ENCODE measurements at places on chromosomes 2 and 18.

- no peak for DNase-seq
These were observed 84.8 kb upstream of the TCF4 start for GRCh38 chr18:55672574-55673361.

DNA sequence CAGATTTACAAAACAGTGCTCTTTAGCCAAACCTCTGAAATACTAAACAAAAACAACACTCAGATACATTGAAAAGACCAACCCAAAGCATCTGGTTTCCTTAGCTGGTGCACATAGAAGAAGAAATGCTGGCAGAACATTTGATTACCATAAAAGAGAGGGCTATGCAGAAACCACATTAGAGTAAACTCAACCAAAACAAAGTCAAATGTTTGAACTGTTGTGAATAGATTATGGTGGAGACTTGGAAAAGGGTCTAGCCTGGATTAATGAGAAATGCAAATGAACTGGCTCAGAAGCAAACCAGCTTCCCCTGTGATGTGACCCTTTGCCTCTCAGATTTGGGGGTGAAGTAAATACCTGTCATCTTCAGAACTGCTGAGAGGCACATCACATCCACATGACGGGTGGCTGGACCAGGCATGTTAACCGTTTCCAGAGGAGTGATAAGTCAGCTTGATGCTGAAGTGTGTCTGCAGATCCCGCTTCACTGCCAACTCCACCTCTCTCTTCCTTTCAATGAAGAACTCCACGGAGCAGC, 153.0 kb downstream of the NRP2 start:
- DNase-seq = no peak

- DNase-seq = no peak
These were observed 75.0 kb downstream of the TMEM247 start for GRCh38 chr2:46554397-46554796.

DNA sequence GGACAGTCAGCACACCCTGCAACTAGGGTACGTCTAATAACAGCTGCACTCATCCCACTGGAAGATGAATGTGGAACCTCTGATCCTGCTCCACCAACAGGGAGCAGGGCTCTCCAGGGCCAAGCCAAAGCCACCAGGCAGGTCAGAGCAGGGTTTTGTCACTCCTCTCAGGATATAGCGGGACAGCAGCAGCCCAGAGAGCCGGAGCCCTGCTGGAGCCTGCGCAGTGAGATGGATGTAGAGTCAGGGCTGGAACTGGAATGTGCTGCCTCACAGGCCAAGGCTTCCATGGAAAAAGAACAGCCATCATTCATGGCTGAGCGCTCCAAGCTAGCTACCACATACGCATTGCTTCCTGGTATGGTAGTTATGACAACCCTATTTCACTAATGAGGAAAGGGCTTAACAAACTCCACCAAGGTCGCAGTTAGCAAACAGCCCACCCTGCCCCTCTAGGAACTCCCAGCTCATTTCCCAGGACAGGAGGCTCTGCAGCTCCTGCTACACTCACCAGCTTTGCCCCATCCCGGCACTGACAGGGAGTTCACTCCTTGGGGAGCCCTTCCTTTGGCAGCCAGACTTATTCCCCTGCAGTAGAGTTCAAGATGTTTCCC, 85.2 kb downstream of the HS1BP3 start:
- no peak for DNase-seq

DNA sequence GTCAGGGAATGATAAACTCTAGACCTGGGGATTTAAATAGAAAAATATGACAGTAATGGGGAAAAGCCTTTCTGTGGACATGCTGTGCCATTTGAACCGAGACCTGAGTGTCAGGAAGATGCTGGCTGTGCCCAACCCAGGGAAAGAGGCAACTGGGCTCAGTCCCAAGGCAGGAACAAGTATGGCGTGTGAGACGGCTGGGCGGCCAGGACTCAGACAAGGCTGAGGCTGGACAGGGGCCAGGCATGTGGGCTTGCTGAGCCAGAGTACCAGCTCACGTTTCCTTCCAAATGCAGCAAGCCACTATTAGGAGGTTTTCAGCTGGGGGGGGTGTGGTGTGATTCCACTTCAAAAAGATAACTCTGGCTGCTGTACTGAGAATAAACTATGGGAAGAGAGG, 92.4 kb downstream of the INPP5D start:
- DNase-seq = no peak

GRCh38 chr2:105888625-105889024, 143.9 kb downstream of the NCK2 start:
- no peak for DNase-seq

DNA sequence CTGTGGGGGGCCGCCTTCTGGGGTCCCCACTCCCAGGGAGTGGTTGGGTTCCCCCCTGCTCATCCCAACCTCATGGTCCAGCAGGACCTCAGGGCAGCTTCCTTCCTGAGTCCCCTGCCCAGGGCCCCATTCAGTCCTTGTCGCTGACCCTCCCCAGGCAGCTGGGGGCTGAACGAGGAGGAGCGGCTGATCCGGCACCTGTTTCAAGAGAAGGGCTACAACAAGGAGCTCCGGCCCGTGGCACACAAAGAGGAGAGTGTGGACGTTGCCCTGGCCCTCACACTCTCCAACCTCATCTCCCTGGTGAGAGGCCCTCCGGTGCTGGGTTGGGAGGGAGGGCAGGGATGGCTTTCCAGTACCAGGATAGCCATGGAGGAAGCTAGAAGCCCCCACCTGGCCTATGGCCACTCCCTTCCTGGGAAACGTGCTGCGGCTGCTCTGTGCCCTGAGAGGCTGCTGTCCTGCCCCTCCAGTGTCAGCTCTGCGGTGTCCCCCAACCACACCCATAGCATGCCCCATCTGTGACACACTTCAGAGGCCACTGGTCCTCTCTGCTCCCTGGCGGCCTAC, 497 bp downstream of the CHRND start:
- DNase-seq = no peak

DNA sequence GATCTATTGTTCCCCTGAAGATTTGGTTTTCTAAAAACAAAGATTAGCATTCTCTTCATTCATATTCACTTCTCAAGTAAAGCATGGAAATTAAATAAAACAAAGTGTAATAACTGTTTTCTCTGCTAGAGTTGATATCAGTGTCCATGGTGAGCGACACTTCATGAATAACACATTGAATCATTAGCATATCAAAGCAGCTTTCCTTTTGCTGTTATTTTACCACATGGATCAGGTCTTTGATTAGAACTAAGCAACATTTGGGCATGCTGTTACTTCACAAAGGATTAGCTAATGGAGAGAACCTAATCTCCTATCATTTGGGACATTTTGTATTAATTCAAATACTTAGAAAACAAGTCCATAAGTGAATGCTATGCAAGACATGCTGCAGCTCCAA, 368.8 kb upstream of the CDH19 start:
- DNase-seq = no peak

DNA sequence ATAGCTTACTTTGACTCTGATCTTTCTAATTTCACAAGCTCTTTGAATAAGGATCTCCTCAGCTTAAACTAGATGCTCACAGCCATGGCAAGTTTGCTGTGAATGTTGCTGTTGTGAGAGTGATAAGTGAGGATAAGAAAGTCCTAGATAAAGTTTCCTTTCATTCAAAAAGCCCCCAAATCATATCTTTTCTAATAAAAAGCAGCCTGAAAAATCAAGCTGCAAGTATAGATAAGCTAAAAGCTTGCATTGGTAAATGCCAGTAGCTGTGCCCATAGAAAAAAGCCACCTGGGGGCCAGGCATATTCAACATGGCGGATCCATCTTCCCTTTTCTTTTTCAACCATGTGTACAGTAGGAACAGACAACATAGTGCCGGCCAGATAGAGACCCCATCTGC, 4.3 kb downstream of the NLRC4 start:
- no peak for DNase-seq

DNA sequence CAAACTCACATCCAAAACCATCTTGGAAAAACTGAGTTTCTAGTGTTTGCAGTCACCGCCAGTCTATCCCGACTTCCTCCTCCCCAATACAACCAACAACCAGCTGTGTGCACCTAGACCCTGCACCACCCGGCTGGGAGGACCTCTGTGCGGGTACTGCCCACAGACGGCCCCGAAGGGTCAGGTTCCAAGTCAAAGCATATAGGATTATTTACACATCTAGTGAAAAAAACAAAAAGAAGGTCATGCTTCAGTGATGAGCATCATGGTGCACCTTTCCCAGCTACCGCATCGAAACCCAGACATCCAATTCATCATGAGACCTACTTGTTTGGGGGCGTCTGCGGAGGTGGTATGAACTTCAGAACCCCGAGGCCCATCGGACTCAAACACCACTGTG, 124.8 kb downstream of the ZNF516 start:
- no peak for DNase-seq

DNA sequence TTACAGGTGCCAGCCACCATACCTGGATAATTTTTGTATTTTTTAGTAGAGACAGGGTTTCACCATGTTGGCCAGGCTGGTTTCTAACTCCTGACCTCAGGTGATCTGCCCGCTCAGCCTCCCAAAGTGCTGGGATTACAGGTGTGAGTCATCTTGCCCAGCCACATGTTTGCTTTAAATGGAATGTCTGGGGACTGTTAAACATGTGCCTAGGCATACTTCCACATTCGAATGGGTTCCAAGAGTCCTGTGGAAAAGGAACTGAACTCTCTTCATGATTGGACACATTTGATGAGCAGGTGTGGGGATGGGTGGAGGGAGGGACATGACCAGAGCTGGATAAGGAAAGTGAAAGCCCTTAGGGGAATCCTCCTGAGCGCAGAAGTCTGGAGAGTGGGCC, 58.4 kb upstream of the GREB1L start:
- no peak for DNase-seq

DNA sequence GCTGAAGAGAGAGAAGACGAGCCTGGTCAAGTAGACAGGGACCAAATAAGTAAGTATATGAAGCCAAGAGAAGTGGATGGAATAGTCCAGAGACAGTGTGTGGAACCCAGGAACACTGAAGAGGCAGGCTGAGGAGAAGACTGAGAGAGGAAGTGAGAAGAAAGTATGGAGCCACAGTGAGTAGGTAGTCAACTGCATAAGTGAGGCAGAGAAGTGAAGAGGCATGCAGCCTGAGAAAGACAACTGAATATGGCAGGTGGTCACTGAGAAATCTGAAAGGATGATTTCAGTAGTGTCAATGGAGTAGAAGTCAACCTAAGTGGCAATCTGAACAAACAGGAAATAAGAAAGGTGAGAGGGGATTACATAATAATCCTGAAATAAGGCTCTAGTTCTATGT, 55.4 kb downstream of the CWC22 start:
- DNase-seq = no peak

DNA sequence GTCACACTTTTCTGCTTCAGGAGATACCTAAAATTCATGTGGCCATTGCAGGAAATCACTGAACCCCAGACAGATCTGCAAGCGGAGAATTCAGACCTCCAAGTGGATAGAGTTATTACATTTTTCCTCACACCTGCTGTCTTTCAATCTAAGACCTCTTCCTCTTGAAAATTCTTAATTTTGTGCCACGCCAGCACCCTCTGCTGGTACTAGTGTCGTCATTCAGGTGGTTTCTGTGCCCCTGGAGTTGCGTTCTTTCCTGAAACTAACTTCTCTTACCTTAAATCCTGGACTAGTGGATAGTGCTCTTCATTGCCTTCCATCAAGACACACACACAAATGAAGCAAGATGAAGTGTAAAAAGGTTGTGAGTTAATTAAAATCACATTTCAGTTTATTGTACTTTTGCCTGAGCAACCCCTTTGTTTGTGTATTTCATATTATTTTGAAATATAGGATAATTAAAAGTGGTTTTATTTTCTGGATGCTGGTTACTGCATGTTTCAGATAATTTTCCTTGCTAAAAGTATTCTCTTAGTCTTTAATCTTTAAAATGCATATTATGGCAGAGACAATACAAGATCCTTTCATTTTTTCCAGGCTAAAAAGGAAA, 1.6 kb upstream of the DNER start:
- DNase-seq = no peak

DNA sequence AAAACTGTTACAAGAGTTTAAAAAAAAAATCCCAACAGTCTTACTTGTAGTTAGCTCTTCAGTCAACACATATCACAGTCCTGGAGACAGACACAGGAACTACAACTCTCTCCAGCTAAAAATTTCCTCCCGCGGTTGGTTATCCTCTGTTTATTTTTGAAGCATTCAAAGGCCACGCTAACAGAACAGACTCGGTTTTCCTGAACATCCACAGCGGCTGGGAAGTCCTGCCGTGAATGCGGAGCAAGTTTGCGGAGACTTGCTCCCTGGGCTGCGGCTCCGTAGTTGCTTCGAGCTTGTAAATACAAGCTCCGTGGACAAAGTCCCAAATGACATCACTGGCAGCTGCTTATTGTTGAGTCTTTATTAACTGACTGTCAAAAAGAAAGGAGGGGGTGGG, at the start of gene NCKAP5:
NCKAP5 (minus strand) TSS at position 292 of the 400 bp plus-strand sequence. CDS start 50,937 bp downstream, outside the sequence.
- no peak for DNase-seq

GRCh38 chr2:73289304-73289703, 4.0 kb downstream of the EGR4 start:
- DNase-seq = no peak

DNA sequence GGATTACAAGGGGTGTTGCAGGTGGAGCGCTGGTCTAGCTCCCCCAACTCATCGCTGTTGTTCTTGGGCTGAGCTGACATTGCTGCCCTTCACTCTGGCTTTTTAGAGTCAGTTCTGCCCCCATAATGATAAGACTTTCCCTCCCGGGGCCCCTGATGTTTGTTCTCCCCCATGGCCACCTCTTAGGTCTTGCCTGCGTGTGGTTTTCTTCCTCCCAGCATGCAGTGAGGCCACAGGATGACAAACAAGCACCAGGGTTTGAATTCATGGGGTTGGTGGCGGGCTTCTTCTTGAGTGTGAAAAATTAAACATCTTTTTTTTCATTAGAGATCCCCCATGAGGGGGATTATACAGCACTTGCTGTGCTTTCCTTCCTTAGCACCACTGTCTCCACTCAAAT, 74.1 kb downstream of the CTAGE1 start:
- DNase-seq = no peak

GRCh38 chr18:43061816-43062215, 53.7 kb downstream of the RIT2 start:
- no peak for DNase-seq

DNA sequence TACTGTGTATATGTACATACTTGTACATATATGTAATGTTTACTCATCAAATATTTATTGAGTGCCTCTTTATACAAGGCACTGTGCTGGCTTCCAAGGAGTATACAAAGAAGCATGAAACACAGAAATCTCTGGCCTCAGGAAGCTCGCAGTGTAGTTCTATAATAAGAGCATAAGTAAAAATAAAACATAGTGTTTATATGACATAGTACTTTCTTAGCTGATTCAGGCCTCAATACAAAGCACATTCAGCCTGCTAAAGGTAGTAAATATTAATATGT, 13.9 kb downstream of the STAMBP start:
- DNase-seq = no peak

DNA sequence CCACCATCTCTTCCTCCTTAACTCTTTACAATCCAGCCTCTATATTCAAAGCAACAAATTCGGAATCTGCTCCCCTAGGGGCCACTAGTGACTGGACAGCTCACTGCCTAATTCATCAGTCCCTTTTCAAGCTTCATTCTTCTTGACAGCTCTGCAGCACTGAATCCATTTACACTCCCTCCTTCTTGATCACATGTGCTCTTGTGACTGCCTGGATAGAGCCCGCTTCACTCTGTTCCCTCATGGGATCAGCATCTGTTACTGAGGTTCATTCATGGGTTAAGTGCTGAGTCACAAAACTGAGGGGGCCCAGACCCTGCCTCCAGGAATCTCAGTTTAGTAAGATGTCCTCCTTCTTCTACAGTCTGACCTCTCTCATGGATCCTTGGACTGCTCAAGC, 81.5 kb downstream of the CYRIA start:
- no peak for DNase-seq

- DNase-seq = no peak
These were observed 811 bp downstream of the ADD2 start for GRCh38 chr2:70767079-70767698.

Measured in stimulated activated CD8-positive, alpha-beta memory T cell treated with anti-CD3 and anti-CD28 coated beads, Interleukin-7, amount 100 ng/mL, for 1 hour (primary cell).